ENCODE measurements at places on chromosomes 4 and X.
A peak's percentile ranks its signal among the peaks of the same experiment; 100 is the strongest.

GRCh38 chr4:113761620-113762185, at the start of gene CAMK2D:
TSS of gene CAMK2D (minus strand) at chr4:113761738. CDS start at chr4:113761068, 670 bp downstream.
- peak; percentile 98 for DNase-seq

- DNase-seq, result no peak
These were observed 72.4 kb downstream of the COQ2 start for GRCh38 chr4:83212041-83212851.

DNA sequence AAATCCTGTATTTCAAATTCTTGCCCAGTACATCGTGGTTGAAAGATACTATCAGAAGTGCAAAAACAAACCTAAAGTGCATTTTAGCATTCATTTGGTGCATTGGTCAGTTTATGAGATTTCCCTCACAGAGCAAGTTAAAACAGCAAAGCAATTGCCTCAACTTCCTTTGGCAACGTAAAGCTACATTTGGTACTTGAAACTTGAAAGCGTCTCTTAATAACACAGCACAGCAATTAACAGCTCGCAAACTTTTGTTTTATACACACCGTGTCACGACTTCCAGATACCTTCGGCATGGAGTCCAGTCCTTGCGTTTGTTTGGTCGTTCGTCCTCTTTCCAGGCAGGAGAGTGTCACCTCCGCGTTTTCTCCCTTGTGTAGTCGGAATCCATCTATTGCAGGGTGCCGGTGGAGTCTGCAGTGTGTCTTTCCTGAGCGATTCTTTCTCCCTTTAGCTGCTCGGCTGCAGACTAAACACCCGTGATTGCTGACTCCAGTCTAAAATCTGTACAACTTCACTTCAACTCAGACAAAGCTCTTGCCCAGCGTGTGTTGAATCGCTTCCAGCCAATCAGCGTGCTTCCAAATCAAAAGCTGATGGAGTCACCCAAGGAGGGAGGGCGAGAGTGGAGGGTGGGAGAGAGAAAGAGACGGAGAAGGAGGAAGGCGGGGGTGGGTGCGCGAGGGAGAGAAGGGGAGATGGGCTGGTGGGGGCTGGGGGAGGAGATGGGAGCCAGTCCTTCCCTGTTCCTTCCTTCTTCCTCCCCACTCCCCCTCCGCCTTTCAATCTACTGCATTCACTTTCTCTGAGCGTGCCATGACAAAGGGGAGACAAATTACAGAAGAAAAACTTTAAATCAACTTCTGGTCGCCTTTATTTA, at the start of gene PCDH18:
Gene PCDH18, minus strand, starts transcription at position 509 of the 883 bp plus-strand sequence. Its CDS starts 406 bp downstream, at position 103.
- peak; percentile 100 for DNase-seq

- DNase-seq, result no peak
These were observed 91.1 kb upstream of the ANKRD50 start for GRCh38 chr4:124803641-124804040.

Data from muscle of leg (tissue), 16 donors.